CD4-positive, alpha-beta T cell treated with Interleukin-21 for 1 hour (primary cell): ENCODE measurements at places on chromosomes 3 and 15.

- DNase-seq = no peak
These were observed 10.4 kb downstream of the SH2D7 start for GRCh38 chr15:78102741-78103140.

DNA sequence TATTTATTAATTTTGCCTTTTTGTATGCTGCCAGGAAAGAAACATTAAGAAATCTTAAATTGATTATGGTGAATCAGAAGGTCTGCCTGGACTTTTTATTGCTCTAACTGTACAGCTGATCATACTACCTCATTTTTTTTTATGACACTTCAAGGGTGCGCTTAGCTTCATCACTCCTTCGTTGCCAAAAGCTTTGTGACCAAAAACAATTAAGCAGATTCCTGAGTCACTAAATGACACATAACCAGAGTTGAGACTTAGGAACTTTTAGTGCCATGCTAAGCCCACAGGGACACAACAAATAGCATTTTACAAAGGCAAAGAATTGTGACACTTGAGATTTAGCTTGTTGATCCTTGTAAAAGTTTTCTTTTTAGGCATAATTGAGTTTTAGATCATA lies 4.9 kb downstream of the ADIPOQ start:
- DNase-seq = no peak

DNA sequence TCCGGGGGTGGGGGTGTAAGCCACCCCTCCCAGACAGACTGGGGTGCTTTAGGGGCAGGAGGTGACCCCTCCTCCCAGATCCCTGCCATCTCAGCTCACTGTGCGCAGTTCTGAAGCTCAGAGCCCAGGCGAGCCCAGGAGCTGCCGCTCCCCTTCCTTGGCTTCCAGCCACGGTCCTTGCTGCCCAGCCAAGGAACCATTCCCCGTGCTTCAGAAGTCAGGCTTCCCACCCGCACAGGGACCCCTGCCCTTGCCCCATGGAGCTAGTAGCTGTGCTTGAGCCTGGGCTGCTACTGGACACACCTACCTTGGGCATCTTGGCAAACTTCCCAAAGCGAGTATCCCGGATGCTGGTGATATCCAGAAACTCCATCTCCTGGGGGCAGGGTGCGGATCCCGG lies 4.8 kb downstream of the PLCB2 start:
- no peak for DNase-seq

- DNase-seq = no peak
These were observed 10.8 kb upstream of the BNIP2 start for GRCh38 chr15:59699810-59700431.

DNA sequence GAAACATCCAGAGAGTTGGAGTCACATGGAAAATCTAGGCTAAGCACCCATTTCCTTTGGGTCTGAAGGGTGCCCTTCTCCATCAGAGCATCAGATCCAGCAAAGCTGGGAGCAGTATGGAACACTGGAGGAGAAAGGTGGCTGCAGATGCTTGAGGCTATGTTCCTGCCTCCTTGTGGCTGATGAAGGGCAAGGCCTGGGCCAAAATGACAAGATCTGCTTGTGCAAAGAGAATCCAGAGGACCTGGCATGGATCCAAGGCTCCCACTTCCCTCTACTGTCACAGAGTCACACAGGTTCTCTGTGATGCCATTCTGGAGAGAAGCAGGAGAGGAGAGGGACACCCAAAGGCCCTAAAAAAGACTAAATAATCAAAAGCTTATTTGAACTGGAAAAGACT lies 9.2 kb upstream of the ATP8B4 start:
- peak; percentile 23 for DNase-seq

DNA sequence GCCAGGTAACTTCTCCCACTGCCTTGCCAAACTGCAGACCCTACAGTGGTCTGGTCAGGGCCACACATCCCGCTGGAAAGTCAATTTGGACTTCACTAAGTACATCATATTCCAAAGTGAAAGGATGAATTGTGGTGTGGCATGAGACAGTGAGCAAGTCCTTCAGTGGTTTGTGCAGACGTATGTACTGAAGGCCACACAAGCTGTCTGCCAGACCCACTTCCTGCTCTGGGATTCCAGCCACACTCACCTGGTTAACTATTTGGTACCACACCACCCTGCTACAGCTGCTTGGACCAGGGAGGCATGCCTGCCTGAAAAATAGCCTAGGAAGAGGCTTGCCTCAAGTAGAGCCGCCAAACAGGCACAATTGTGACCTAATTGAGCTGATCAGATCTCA lies 94.1 kb upstream of the STRIT1 start:
- no peak for DNase-seq
